ENCODE measurements at places on chromosomes 12 and 14.

GRCh38 chr14:24329736-24330135, 5.1 kb downstream of the ADCY4 start:
- no peak for DNase-seq

GRCh38 chr12:45191239-45191638, 24.7 kb upstream of the ANO6 start:
- no peak for DNase-seq

DNA sequence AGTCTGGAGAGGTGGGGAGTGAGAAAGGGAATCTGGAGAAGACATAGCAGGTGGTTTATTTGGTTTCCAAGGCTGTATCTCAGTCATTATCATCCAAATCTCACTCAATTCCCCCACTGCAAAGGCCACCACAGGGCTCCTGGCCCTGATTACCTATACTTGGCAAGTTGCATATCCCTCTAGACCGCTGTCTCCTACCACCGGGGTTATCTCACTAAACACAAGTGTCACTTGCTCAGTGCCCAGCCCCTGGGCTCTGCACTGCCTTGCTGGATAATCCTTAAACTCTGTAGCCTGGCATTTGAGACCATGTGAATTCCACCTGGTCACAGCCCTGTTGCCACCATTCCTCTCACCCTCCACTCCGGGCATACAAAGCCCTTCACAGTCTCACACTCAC, 119.0 kb downstream of the RTN1 start:
- no peak for DNase-seq

DNA sequence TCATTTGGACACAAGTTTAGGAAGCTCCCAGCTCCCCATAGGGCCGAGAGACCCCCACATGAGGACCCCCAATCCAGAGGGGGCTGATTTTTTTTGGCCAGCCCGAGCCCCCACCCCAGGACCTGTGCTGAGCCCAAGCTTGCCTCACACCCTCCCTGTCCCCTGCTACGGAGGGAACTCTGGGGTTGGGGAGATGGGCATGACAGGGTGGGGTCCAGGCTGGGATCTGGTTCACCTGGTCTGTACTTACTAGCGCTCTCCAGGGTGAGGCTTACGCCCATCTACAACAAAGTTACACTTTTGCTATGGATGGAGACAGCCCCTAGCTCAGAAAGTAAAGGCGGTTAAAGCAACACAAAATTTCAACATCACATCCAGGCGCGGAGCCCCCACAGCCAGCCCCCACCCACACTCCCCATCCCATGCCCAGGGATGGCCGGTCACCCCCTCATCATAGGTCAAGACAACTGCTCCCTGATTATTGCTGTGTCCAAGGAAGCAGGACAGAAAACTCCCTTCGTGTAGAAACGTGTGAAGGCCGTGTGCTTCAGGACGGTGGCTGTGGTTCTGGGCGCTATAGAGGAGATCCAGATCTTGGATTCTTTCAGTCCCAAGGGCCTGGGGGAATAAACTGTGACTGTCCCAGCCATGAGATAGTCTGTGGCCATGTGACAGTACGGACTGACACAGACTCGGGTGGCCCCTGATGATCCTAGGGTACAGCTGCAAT, 10.7 kb downstream of the SLC25A29 start:
- no peak for DNase-seq

DNA sequence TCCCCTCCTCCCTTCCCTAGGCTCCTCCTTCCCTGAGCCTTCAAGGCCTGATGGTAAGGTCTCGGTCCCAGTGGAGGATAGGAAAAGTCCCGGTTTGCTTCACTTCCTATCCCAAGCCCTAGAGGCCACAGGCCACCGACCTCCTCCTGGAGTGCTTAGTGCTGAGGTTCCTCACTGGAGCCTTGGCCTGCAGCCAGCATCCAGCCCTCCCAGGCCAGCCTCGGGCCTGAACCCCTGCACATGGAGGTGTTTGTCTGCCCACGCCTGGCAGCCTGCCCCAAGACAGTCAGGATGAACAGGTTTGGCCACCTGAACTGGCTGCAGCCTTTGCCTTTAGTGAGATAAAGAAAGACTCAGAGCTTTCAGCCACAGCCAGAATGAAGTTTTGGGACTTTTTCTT, 15.8 kb upstream of the KRT7 start:
- no peak for DNase-seq

Measured in hypothalamus (tissue), 51 donors.